NCI-H510A (cell line): ENCODE measurements at places on chromosomes 1 and 21.

DNA sequence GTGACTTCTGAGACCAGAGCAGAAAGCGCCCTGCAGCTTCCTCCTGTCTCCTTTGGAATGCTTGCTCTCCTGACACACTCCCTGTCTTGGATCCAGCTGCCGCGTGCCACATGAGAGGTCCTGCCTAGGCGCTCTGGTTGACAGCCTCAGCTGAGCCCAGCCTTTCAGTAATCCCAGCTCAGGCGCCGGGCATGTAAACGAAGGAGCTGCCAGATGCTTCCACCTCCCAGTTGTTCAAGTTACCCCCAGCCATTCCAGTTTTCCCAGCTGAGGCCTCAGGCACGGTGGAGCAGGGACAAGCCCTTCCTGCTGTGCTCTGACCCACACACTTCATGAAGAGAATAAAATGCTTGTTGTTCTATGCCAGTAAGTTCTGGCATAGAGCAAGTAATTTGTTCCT, 14.3 kb upstream of the CD34 start:
- peak; percentile 26 for DNase-seq

DNA sequence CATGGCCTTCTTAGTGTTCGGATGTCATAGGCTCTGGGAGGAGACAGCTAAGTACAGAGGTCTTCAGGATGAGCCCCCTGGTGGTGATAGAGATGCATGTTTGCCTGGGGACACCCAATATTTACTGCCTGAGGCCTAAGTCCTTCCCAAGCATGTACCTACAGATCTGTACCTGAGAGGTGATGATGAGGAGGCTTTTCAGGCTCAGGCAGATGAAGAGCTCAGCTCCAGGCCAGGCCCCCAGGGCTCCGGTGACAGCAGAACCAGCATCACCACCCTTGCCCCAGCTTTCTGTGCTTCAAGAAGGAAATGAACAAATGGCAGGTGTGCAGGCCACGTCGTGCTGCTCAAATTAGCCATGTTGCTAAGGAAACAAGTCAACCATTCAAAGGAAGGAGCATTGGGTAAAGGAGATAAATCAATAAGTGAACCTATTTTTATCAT, 21.1 kb downstream of the CACNA1E start:
- DNase-seq, result no peak

DNA sequence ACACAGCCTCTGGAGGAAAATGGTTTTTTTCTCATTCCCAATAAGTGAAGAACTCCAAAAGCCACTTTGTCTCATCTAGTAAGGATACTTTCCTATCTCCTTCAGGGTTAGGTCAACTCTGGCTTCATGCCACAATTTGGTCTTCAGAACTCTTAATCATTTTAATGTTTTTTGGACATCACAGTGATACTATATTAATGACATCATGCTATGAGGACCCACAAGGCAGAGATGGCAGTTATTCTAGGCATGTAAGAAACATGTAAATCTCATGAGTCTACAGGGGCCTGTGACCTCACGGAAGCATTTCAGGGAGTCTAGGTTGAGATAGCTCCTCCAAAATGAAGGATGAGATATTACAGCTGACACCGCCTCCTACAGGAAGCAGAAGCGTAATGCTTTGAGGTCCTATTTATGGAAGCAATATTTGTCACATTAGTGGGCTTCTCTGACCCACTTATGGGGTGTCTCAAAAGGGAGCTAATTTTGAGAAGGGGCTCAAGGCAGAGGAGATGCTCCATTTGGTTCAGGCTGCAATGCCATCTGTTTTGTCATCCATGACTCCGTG, 5.0 kb upstream of the GPR137B start:
- DNase-seq, result no peak

GRCh38 chr1:236334893-236335545, 53.3 kb upstream of the ERO1B start:
- no peak for DNase-seq

GRCh38 chr1:151881479-151881878, 27.8 kb downstream of the THEM4 start:
- no peak for DNase-seq

GRCh38 chr1:38891753-38892152, 10.4 kb upstream of the GJA9 start:
- peak; percentile 46 for DNase-seq
